ENCODE measurements at places on chromosomes 13 and 19. TPM values are rescaled to one million over a fixed set of nuclear protein-coding genes. Genes with fewer than 3 reads are reported as not detected.

GRCh38 chr13:113889467-113889866 is 25.6 kb upstream of the GAS6 start:
- no peak for DNase-seq

- no peak for DNase-seq
These were observed 95.5 kb upstream of the KLHL1 start for GRCh38 chr13:70203661-70204229.

DNA sequence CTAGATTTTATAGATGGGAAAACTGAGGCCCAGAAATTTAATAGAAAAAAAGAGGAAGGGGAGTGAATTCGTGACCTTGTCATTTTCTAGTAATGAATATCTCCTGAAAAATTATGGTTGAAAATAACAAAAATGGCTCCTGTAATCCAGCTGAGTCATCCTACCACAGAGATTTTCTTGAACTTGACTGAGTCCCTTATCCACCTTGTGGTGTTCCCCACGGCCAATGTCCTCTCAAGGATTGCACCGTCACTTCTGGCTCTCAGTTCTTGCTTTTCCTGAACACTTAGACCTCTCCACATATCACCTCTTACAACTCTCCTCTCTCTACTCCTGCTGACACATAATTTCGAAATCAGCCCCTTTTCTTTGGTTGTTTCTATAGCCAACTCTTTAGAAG is 1.2 kb upstream of the KATNAL1 start:
- DNase-seq: peak; percentile 63

DKKL1 gene
- 0.18 TPM for total RNA-seq

URAD gene
- total RNA-seq: not detected

DNA sequence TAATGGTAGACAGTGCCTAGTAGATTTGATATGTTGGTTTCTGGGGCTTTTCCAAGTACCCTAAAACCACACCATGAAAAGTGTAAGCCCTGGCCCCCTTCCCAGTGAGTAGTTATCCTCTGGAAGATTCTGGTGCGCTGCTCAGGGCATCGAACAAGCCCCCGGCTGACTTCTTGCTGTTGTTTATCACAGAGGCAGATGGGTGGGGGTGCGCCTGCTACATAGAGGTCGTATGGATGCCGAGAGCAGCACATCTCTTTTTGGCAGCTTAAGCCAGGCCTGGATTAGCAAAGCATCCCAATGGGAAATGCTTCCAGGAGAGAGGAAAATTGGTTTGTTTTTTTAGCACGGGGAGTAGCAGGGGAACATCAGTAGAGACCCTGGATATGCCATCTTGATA is 26.3 kb upstream of the SPATA13 start:
- DNase-seq: no peak

KRTDAP gene
- not detected for total RNA-seq

- DNase-seq: no peak
These were observed 11.3 kb upstream of the RFC3 start for GRCh38 chr13:33806470-33807248.

- no peak for DNase-seq
These were observed 21.4 kb downstream of the ESD start for GRCh38 chr13:46775385-46776107.

GRCh38 chr13:79361299-79361698 is 44.8 kb downstream of the RBM26 start:
- DNase-seq: no peak

GRWD1 gene
- 34.6 TPM for total RNA-seq

LYL1 gene
- 1.4 TPM for total RNA-seq

DNA sequence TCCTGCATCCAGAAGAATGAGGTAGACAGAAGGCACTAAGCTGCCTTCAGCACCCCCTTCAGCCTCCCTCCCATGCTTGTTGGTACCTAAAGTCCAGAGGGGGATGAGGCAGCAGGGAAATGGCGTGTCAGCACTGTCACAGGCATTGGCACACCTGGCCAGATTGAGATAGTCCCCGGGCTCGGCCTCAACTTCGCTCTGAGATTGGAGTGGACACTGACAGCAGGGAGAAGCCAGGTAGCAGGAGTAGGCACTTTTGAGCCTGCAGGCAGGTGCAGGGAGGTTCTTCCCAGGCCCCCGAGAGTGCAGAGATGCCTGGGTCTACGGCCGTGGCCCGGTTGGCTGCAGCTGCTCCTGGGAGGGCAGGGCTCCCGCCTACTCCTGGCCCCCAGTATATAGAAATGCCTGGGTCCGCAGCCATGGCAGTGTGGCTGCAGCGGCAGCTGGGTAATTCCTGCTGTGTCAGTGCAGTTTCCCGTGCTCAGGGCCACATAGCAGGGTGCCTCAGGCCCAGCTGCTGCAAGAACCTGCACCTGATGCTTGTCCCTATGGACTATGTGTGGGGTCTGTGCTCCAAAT is 160.3 kb downstream of the SLITRK6 start:
- no peak for DNase-seq

- DNase-seq: no peak
These were observed 19.3 kb upstream of the GATAD2A start for GRCh38 chr19:19385896-19386869.

GRCh38 chr19:13795595-13796300 is 505 bp downstream of the ZSWIM4 start:
- no peak for DNase-seq

NLRP7 gene
- not detected for total RNA-seq

DNA sequence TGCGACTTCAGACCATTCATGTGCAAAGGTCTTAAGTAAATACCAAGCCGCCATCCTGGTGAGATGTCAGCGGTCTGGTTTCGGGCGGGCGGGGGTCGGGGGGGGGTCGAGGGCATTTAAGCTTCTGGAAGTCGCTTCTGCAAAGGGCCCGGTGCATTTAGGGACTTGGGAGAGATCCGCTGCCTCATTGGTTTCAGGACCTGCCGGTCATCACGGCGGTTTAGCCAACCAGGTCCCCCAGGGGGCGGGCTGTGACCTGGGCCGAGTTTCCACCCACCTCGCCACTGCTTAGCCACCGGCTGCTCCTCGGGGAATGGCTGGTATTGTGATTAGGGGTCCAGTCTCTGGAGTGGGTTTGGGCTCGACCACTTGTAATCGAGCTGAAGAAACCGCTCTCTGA is 7.8 kb downstream of the ANKLE1 start:
- peak; percentile 91 for DNase-seq

DNA sequence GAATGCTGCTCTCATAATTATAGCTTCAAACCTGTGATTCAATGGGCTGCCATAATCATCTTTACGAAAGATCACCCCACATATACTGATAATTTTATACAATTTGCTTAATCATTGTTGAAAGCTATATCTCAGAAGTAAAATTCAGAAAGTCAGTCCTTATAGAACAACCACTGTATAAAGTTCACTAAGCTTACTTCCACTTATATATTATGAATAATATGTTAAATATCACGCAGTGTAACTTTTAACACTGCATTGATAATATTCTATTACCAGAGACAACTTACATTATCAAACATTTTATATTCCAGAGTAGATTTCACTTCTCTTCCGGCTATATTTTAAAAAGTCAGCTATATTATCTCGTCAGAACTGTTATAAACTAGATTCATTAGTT is 550.1 kb upstream of the PCDH20 start:
- DNase-seq: no peak

GRCh38 chr19:798415-799075 is 1.3 kb downstream of the PTBP1 start:
- peak; percentile 41 for DNase-seq

CATSPERD gene
- total RNA-seq: not detected

POGLUT2 gene
- total RNA-seq: 17.8 TPM

ZNF540 gene
- total RNA-seq: 0.36 TPM

DNA sequence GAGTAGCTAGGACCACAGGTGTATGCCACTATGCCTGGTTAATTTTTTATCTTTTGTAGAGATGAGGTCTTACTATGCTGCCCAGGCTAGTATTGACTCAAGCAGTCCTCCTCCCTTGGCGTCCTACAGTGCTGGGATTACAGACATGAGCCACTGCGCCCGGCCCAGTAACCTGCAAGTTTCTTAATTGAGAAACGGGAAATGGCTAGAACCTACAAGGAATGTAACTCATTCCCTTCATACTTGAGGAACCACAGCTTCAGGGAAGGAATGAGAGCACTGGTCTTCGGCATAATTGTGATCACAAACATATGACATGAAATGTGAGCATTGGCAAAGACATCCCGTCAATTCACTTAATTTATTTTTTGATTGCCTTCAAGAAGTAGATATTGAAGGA is 157.0 kb downstream of the KLF5 start:
- DNase-seq: peak; percentile 19

DNA sequence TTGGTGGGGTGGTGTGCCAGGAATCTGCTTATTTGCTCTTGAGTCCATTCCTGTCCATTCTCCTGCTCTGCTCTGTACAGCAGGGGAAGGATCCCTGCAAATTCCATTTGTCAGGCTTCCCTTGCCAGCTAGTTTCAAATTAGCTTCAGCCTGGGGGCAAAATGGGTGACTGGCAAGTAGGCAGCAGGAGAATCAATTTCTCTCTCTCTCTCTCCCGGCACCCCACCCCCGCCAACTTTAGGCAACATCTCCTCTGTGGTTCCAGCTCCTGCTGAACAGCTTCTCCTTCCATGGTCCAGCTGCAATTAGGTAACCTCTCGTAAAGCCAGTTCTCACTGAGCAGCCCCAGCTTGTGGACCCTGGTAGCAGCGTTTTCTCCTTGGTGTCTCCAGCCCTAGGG is 6.7 kb upstream of the MYCBP2 start:
- no peak for DNase-seq

DNA sequence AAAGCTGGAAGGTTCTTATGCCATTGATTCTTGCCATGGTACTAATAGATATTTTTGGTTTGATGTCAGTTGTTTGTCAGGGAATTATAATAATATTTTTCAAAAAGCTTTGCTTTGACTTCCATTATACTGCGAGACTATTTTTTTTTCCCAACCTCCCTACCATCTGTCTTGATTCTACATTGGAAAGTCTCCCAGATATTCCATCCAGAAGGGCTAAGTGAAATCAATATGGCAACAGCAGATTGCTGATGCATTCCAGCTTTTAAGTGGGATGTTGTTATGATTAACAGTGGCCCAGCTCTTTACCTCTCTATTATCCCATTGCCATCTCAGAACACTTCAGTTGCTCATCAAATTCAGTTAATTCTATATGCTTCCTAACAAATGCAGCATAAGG is 247.4 kb downstream of the OXGR1 start:
- DNase-seq: no peak

- DNase-seq: no peak
These were observed 19.6 kb upstream of the GTF2F2 start for GRCh38 chr13:45100573-45101262.

DNA sequence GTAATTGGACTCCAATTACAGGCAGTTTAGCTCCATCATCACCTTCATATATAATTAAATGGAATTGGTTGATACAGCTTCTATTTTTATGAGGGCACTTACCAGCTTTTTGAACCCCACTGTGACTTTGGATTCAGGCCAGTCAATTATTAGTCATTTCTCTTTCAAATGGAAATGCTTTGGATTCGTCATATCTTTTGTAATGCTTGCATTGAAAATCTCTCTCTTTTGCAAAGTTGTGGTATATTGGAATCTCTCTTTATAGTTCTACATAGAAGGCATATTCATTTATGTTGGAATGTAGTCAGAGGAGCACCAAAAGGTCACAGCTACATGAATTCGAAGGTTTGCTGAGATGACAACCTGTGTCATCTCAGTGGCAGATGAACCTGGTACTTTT is 1074.3 kb upstream of the SLC10A2 start:
- no peak for DNase-seq

- no peak for DNase-seq
These were observed 332.7 kb downstream of the ZNF536 start for GRCh38 chr19:30704771-30705330.

DNA sequence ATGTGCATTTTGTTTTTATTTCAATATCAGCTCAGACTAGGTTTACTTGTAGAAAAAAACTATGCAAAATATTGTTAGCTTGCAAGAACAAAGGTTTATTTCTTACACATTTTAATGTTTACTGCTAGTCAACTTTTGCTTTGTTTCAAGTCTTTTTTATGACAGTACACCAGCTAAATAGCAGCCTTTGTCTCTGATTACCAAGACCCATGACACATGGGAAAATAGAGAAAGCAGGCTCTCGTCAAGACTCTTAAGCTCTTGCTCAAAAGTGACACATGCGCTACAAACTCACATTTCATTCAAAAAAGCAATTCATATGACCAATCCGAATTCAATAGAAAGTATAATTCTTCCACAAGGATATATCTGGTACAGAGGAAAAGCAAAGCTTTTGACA is 642.3 kb upstream of the SLITRK1 start:
- DNase-seq: no peak
